ENCODE measurements at places on chromosomes 1 and 21.

GRCh38 chr1:150615346-150616201 is 13.8 kb downstream of the ENSA start:
- DNase-seq: no peak

GRCh38 chr1:111955755-111956154 is 33.7 kb downstream of the KCND3 start:
- no peak for DNase-seq

GRCh38 chr1:24586970-24587820 is 31.3 kb downstream of the NCMAP start:
- DNase-seq: peak; percentile 88

DNA sequence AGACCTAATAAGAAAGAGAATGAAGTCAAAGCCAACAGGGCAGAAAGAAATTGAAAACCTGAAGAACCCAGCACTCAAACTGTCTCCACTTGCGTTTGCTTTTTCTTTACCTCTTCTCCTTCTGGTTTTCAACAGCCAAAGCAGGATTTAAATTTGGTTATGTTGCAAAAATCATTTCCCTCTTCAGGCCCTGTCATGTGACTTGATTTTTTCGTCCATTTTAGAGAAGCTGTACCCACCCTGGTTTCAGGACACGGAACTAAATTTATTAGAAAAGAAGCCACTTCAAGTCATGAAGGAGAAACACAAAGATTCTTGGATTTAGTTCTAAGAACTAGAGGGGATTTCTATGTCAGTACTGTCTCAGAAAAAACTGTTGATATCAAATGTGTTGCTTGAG is 1.0 kb upstream of the SYNJ1 start:
- no peak for DNase-seq

DNA sequence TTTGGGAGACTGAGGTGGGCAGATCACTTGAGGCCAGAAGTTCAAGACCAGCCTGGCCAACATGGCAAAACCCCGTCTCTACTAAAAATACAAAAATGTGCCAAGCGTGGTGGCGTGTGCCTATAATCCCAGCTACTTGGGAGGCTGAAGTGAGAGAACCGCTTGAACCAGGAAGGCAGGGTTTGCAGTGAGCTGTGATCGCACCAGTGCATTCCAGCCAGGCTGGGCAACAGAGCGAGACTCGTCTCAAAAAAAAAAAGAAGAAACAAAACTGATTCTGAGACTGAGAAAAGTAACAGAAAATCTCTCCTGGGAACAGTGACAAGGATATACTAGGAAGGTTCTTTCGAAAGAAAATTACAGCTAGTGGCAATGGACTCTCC is 20.9 kb downstream of the USP48 start:
- peak; percentile 64 for DNase-seq

Data from OCI-LY7 (cell line).